T-helper 1 cell treated with Interleukin-12 subunit alpha and Interleukin-12 subunit beta and Interleukin-4 antibody, amounts not matched to agents 30 ng/mL and 1 ng/mL, for 36 hours (primary cell): ENCODE measurements at places on chromosomes 7 and 10. TPM values are rescaled to one million over a fixed set of nuclear protein-coding genes. Genes with fewer than 3 reads are reported as not detected.

Gene FFAR4
- not detected in 2 replicates for total RNA-seq

Gene PLXDC2
- 0.10 TPM in 1 of 2 replicates, not detected in the other for total RNA-seq

Gene ETV1
- not detected in 2 replicates for total RNA-seq

Gene PPP1R3C
- 0.07 TPM in 1 of 2 replicates, not detected in the other for total RNA-seq

Gene TACC2
- total RNA-seq: not detected in 2 replicates

Gene NUDT1
- 71.2 and 72.1 TPM in 2 replicates for total RNA-seq

Gene SMO
- 0.05 TPM in 1 of 2 replicates, not detected in the other for total RNA-seq

Gene GSTO2
- total RNA-seq: 1.2 and 1.4 TPM in 2 replicates

Gene HOXA13
- total RNA-seq: not detected in 2 replicates

Gene WDFY4
- total RNA-seq: 0.10 and 0.29 TPM in 2 replicates

Gene CCDC172
- not detected in 2 replicates for total RNA-seq

Gene EFCAB10
- total RNA-seq: not detected in 2 replicates

Gene SLC16A9
- 2.4 and 2.9 TPM in 2 replicates for total RNA-seq

Gene AKR1E2
- 8.2 and 9.0 TPM in 2 replicates for total RNA-seq

Gene EMX2
- total RNA-seq: not detected in 2 replicates

Gene TLX1
- total RNA-seq: not detected in 2 replicates

Gene CLDN4
- not detected in 2 replicates for total RNA-seq

Gene GPR85
- total RNA-seq: not detected in 2 replicates

Gene GNAI1
- total RNA-seq: 0.66 and 1.2 TPM in 2 replicates

Gene MMP21
- 0.24 and 0.27 TPM in 2 replicates for total RNA-seq

Gene COL28A1
- total RNA-seq: not detected in 2 replicates

Gene SVOPL
- total RNA-seq: not detected in 2 replicates

Gene LIPF
- total RNA-seq: not detected in 2 replicates

Gene HOXA3
- total RNA-seq: not detected in 2 replicates

Gene C10orf53
- not detected in 2 replicates for total RNA-seq

Gene ATG9B
- 6.9 and 7.2 TPM in 2 replicates for total RNA-seq

Gene RAB19
- total RNA-seq: 16.3 and 16.5 TPM in 2 replicates

Gene LLCFC1
- total RNA-seq: not detected in 2 replicates

Gene LRRTM3
- total RNA-seq: 0.05 TPM in 1 of 2 replicates, not detected in the other

Gene AQP1
- 0.10 and 0.34 TPM in 2 replicates for total RNA-seq

Gene NKX2-3
- not detected in 2 replicates for total RNA-seq

Gene ZKSCAN5
- 11.4 and 12.6 TPM in 2 replicates for total RNA-seq

Gene GATAD1
- 13.0 and 14.2 TPM in 2 replicates for total RNA-seq

Gene GPR158
- total RNA-seq: not detected in 2 replicates

Gene PNLIPRP2
- total RNA-seq: not detected in 2 replicates

Gene DMBT1
- total RNA-seq: not detected in 2 replicates

Gene BEND7
- not detected in 2 replicates for total RNA-seq

Gene CHN2
- total RNA-seq: 0.29 and 0.74 TPM in 2 replicates

Gene FAM107B
- total RNA-seq: 210 and 220 TPM in 2 replicates

Gene RET
- 2.6 and 2.8 TPM in 2 replicates for total RNA-seq

Gene SGCE
- total RNA-seq: 0.32 and 0.46 TPM in 2 replicates

Gene CDNF
- 0.88 and 1.3 TPM in 2 replicates for total RNA-seq

Gene FEZF1
- total RNA-seq: not detected in 2 replicates

Gene ARHGEF35
- total RNA-seq: 2.9 and 3.6 TPM in 2 replicates

Gene C10orf143
- total RNA-seq: 2.7 and 4.4 TPM in 2 replicates

Gene SORBS1
- total RNA-seq: 0.69 and 1.2 TPM in 2 replicates

Gene EGFR
- total RNA-seq: not detected in 2 replicates

Gene ATP5F1C
- 280 and 283 TPM in 2 replicates for total RNA-seq

Gene ARMC3
- total RNA-seq: not detected in 2 replicates

Gene SFRP4
- not detected in 2 replicates for total RNA-seq

Gene PIP
- not detected in 2 replicates for total RNA-seq

Gene ADK
- 27.1 and 28.8 TPM in 2 replicates for total RNA-seq

Gene CLEC2L
- not detected in 2 replicates for total RNA-seq

Gene SEC23IP
- 79.3 and 82.8 TPM in 2 replicates for total RNA-seq

Gene FAM25G
- total RNA-seq: not detected in 2 replicates

Gene LRRC18
- total RNA-seq: not detected in 2 replicates
